ENCODE measurements at places on chromosomes 5 and 9. TPM values are rescaled to one million over a fixed set of nuclear protein-coding genes. Genes with fewer than 3 reads are reported as not detected.

The PARP8 gene
- total RNA-seq, result 22.1 TPM

- DNase-seq, result no peak
These were observed 21.9 kb upstream of the MED10 start for GRCh38 chr5:6399980-6400910.

DNA sequence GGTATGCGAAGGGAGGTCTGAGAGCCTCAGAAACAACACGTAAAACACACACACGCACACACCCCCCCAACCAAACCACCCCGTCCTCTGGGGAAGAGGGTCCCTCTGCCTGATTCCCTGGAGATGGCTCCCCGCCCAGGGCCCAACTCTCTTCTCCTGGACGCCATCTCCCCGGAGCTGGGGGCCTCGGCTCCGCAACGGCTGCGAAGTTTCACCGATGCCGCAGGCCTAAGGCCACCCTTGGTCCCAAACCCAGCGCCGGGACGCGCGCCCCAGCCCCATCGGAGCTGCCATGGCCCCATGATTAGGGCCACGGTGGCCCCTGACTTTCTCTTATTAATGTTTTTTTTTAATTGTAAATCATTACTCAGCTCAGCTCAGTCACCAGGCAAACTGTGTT is 181.4 kb upstream of the TBCA start:
- no peak for DNase-seq

DNA sequence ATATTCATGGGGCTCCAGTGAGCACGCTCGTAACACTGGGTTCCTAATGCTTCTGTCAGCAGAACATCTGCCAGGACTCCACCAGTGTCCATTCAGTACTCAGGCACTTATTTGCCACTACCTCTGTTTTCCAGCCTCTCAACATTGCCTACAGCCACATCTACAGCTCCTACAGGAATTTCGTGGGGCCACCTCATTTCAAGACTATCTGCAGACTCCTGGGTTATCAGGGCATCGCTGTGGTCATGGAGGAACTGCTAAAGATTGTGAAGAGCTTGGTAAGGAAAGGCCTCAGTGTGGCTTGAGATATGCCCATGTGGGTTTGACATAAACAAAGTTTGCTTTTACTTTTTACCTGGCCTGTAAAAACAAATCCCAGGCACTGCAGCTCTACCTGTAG is 92.9 kb downstream of the CYFIP2 start:
- no peak for DNase-seq

The HMCN2 gene
- total RNA-seq, result under 0.01 TPM

GRCh38 chr5:116759860-116760640 is 185.4 kb upstream of the SEMA6A start:
- no peak for DNase-seq

DNA sequence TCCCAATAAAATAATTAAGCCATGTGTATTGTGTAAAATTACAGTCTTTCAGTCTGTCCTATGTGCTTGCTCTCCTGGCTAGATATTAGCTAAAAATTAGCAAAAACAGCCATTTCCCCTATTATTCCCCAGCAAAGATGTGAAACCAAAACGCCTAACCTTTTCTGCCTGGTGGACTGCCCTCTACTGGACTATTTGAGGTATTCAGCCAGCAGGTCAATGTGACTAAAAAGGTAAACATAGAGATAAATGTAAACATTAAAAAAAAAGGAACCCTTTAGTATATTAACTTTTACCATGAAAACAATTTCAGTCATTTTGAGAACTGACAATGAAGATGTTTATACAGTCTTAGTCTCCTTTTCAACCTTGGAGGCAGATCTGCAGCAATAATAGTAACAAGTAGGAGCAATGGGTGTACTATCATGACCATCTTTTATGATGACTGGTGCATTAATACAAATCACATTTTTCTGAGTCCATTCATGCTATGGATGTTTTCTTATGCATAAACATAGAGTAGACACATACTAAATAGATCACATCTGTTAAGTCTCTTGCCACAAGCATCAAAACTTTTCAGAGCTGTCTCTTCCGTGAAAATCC is 10.1 kb downstream of the ATG12 start:
- DNase-seq, result no peak

GRCh38 chr5:71790433-71790832 is 71.4 kb downstream of the CARTPT start:
- DNase-seq, result no peak

The PCDHA6 gene
- 1.1 TPM for total RNA-seq

DNA sequence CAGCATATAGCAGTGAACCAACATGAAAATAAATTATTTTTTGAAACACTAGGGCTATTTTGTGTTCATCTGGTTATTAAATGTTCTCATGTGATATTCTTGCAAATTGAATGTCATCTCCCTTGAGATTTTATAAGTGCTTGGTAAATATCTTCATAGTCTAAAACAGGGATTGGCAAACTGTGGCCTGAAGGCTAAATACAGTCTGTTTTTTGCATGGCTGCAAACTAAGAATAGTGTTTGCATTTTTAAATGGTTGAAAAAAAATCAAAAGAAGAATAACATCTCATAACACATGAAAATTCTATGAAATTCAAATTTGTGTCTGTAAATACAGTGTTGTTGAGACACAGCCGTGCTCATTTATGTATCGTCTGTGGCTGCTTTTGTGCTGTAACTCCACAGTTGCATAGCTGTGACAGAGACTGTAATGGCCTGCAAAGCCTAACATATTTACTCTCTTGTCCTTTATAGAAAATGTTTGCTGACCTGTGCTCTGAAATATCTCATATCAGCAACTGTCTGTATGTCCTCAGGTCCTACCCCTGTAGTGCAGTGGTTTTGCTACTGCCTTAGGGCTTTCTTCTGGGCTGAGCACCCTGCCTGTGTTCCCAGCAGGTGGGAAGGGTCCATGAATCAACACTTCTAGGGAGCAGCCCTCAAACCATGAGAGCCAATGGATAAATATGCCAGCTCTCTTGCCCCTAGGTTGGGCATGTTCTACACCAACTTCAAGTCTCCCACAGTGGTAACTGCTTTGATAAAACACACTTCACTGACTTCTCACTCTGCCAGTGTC is 41.7 kb upstream of the ARRDC3 start:
- DNase-seq, result no peak

DNA sequence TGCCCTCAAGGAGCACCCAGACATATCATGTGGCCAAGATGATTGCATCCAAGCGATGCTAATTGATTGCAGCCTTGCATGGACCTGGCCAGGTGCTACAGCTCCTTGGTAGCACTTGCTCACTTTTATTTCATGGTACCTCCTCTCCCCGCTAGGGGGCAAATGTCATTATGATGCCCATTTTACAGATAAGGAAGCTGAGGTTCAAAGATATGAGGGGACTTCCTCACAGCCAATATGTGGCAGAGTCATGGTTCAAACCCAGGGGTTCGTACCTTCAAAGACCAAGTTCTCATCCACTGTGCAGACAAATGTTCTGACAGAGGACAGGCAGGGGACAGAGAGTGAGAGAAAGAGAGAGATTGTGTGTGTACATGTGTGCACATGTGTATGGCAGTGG is 21.9 kb upstream of the KCNMB1 start:
- DNase-seq, result no peak

DNA sequence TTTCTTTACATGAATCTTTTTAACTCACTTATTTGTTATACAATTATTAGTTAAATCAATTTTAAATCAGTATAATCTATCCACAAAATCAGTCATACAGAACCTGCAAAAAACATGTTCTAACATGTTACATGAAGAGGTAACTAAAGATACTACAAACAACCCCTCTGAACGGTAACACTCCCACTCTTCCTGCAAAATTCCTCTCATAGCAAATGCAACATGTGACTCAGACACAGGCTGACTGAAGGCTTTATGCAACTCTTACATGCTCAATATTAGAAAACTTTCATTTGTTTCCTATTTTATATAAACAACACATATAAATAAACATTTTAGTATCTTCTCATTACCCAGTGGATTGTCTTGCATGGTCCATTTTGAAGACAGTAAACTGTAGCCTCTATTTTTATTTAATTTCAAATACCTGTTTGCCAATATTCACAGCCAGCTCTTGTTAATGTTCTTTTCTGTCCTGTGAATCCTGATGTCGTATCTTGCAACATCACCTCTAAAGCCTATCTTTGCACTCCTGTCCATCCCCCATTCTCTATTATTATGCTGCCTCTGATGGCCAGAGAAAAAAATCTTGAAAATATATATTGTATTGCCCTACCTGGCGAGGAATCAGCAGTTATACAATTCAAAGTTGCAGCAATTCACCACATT is 100.5 kb upstream of the CCDC152 start:
- no peak for DNase-seq

- no peak for DNase-seq
These were observed 28.1 kb downstream of the PDE6A start for GRCh38 chr5:149916334-149917072.

GRCh38 chr5:158373608-158374395 is 514.9 kb upstream of the CLINT1 start:
- no peak for DNase-seq

All from osteoblast (primary cell).